ENCODE measurements at places on chromosomes 12 and 14.
A peak's percentile ranks its signal among the peaks of the same experiment; 100 is the strongest.

DNA sequence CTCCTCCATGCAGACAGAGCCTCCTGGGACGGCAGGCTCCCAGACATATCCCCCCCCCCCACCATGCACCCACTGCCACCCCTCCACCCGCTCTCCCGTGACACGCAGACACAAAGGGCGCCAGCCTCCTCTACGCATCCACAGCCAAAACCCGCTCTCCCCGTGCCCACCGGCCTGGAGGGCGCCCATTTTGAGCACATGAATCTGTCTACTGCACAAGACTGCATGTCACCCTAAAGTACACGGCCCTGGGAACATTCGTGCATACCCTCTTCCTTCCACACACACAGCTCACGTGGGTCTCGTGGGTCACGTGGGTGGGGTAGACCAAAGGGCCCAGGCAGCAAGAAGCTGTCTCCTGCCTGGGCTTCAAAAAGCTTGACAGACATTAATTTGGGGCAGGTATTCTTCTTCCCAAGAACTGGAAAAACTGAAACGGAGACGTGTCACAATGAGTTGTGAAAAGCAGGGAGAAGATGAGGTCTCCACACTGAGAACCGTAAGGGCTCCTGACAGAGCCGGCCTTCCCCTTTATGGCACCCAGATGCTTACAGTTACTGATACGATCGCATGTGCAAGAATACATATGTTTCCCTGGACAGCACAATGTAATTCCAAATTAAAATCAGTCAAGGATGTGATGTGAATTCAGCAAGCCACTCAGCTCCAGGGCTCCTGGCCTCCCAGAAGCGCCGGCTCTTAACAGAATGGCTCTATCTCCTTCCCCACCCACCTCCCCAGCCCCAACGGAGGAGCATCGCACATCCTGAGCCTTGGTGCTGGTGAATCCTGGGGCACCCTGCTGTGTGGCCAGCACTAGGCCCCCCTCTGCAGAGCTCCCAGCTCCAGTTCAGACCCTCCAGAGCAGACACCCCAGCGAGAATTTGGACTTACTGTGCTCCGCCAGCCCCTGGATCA lies 1.9 kb downstream of the TGFB3 start:
- DNase-seq, result no peak

DNA sequence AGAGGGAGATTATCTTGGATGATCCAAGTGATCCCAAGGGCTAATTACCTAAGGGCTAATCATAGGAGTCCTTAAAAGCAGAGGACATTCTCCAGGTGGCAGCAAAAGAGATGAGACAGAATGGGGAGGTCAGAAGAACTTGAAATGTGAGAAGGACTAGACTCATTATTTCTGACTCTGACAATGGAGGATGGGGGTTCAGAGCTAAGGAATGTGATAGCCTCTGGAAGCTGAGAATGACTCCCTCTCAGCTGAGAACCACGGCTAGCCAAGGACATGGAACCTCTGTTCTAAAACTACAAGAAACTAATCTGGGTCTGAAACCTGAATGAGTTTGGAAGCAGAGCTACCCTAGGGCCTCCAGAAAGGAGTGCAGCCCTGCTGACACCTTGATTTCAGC lies 35.6 kb upstream of the ANKS1B start:
- no peak for DNase-seq

GRCh38 chr14:92650581-92651105 lies 97.8 kb downstream of the LGMN start:
- DNase-seq, result no peak

DNA sequence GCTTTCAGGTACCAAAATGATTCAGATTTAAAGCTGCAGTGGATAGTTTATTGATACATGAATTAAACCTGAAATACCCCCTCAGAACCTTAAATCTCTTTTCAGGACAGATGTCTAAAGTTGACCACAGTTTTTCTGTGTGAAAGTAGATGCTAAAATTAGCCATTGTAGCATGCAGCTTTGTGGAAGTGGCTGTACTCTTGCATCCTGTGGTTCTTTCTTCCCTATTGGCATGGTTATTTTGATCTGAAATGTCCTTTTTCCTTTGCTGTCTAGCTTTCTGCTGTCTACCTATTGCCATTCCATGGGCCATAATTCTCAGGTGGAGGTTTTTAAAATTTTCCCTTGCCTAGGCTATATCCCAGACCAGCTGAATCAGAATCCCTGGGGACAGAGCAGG lies 455.6 kb downstream of the ZFP36L1 start:
- no peak for DNase-seq

DNA sequence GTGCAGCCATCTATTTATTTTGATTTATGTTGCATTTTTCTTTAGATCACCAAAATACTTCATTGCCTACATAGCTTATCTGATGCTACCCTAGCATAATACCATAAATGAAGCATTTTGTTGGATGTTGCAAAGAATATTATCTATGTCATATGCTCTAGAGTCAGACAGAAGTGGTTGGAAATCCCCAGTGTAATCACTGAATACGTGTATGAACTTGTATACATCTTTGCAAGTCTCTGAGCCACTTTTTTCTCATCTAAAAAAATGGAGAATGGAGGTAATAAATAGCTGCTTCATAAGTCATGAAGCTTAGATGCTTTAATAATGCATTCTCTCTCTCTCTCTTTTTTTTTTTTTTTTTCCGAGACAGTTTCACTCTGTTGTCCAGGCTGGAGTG lies 18.5 kb downstream of the EVL start:
- DNase-seq, result no peak

- no peak for DNase-seq
These were observed 35.8 kb upstream of the PPP1R13B start for GRCh38 chr14:103883263-103883523.

DNA sequence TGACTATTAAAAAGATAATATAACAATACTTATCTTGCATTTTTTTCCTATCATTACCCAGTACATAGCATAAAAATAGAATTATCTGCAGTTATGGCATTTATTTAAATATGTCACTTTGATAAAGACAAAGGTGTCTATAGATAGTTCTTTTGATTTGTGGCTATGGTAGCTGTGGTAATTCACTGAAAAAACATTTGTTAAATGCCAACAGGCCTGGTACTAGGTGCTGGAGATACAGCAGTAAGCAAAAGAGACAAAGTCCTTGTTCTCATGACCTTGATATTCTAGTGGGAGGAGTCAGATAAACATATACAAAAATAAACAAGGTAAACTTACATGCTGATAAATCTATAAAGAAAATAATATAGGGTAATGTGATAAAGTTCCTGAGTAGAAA lies 44.7 kb downstream of the INSM2 start:
- no peak for DNase-seq

GRCh38 chr12:31568498-31568897 lies 22.4 kb downstream of the DENND5B start:
- DNase-seq, result no peak

DNA sequence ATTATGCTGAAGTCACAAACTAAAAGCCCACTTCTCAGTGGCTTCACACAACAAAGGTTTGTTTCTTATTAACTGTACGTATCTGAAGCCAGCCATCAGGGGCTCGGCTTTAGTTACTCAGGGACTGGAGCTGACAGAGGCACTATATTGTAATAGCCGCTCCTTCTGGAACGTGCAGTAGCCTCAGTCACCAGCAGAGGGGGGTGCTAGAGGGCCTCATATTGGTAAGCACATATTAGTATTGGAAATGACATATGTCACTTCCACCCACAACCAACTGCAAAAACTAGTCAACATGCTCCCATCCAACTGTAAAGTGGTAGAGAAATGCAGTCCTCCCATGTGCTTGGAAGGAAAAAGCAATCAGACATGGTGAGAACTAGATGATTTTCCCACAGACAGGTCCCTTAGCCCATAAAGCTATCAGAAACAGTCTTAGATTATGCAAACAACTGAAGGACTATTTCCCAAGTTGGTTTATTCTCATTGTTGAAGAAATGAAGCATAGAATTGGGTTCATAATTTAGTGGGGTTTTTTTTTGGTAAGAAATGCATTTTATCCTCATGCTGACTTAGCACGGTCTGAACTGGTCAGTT lies 183.6 kb upstream of the G2E3 start:
- DNase-seq, result peak; percentile 79

GRCh38 chr14:57656853-57657252 lies 163.2 kb upstream of the CCDC198 start:
- no peak for DNase-seq

DNA sequence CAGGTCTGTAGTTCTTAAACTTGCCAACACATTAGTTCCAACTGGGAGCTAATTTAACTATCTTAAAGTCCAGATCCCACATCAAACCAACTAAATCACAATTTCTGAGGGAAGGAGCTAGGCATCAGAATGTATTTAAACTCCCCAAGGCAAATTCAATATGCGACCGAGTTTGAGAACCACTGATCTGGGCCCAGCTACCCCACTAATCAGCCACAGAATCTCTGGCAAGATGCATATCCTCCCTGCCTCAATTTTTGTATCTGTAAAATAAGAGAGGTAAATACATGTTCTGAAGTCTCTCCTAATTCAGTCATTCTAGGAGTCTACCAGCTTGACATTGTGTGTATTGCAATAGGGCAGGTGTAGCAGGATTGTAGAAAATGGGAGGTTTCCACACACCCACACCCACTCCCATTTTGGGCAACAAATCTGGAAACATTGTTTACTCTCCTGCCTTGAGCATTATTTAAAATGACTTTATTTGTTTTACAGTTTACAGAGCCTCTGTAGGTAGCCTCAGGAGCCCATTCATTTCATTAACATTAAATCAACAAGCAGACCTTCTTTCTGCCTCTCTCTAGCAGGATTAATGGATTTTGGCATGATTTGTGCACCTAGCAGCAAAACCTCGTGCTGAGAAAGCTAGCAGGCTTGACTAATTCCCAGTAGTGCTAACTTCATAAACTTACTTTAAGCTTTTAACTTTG lies 15.6 kb downstream of the LGR5 start:
- no peak for DNase-seq

DNA sequence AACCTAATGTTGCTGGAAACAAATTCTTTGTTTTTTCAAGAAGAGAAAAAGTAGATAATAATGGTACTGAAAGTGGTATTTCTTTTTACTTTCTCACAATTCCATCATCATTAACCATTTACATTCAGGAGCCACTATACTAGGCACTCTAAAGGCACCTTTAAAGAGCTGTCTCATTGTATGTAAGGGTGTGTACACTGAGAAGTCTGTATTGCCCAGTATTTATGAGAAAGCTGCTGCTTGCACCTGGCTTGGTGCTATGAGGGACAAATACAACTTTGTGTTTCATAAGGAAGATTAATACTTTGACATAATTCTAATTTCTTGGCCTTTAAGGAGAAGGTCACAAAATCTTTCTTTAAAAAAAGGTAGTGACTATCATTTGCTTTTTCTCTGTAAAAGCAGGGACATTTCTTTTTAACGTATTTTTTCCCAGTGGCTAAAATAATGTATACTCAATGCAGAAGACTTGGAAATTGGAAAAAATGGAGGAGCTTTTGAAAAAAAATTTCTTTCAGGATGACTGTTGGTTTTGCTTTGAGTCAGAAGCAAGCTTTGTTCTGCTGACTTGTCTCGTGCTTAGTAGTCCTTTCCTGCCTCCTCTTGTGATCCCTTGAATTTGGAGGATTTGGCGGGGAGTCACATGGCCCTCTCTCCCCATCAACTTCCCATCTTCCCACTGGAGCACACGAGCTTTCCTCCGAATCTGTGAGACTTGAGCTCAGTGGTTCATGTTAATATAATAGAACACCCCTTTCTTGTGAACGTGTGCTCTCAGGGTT lies 50.1 kb downstream of the RASSF3 start:
- DNase-seq, result no peak

- DNase-seq, result peak; percentile 63
These were observed 16.8 kb upstream of the MYL2 start for GRCh38 chr12:110937104-110937641.

GRCh38 chr12:20593611-20594010 lies 101.5 kb upstream of the SLCO1C1 start:
- no peak for DNase-seq

GRCh38 chr12:76030341-76031080 lies 1.1 kb downstream of the PHLDA1 start:
- DNase-seq, result no peak

DNA sequence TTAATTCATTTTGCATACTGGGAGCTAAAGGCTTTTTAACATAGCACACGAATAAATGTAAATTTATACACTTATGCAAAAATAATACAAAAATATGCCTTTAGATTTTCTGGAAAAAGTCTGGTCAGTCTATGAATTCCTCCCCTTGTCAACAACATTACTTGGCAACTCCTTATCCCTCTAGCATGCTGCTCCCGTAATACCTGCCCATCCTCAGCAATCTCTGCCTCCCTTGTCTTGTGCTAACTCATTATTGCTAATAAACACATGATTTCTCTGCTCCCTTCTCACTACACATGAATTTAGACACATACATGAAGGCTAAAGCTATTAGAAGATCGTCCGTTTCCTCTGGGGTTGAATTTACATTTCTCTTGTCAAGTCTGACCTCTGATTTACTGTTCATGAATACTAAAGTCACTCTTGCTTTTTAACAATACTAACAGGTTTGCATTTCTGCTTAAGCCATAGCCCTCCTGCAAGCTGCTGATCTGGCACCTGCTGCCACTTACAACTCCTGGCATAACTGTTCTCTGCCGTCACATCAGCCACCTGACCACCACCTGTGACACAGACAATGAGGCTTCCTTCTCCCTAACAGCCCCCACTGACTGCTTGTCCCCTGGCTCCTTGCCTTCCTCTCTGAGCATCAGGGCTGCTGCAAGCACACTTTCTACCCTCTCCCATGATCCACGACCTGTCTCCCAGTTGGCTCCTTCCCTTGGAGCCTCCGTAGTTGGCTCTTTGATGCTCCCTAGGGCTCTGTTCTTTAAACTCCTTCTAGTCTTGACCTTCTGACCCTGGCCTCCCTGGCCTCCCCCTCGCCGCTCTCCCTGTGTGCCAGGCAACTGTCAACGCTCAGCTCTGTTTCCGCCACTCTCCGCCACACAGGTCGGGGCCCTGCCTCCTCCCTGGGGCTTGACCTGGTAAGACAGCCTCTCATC lies 177.6 kb downstream of the CALM1 start:
- DNase-seq, result no peak

GRCh38 chr12:24482044-24482443 lies 466.9 kb downstream of the BCAT1 start:
- DNase-seq, result no peak

GRCh38 chr12:15372352-15372751 lies 50.0 kb downstream of the PTPRO start:
- no peak for DNase-seq

DNA sequence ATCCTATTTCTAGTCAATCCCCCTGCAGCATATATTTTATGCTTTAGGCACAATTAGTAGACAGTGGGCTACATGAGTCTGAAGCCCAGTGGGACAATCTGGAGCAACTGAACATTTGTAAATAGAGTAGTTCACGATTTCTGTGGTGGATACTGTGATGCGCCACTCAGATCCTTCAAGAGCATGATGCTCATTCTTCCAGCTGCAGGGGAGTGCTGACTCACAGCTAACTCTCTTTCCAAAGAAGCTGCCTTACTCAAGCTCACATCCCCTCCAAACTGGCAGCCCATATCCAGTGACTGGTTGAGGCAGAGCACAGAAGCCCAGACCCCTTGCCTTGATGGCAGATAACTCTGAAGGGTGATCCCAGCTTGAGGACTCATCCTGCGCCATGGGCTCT lies 224.2 kb upstream of the EEA1 start:
- DNase-seq, result no peak

GRCh38 chr12:1581973-1582708 lies 12.2 kb downstream of the FBXL14 start:
- DNase-seq, result no peak

- no peak for DNase-seq
These were observed 2.6 kb upstream of the SLC11A2 start for GRCh38 chr12:51028813-51029150.
